ENCODE measurements at places on chromosomes 7 and 10. TPM values are rescaled to one million over a fixed set of nuclear protein-coding genes. Genes with fewer than 3 reads are reported as not detected.

GRCh38 chr7:85186083-85186520, 754 bp downstream of the SEMA3D start:
- DNase-seq, result peak; percentile 11

GNA12 gene
- total RNA-seq, result 48.5 TPM

DNA sequence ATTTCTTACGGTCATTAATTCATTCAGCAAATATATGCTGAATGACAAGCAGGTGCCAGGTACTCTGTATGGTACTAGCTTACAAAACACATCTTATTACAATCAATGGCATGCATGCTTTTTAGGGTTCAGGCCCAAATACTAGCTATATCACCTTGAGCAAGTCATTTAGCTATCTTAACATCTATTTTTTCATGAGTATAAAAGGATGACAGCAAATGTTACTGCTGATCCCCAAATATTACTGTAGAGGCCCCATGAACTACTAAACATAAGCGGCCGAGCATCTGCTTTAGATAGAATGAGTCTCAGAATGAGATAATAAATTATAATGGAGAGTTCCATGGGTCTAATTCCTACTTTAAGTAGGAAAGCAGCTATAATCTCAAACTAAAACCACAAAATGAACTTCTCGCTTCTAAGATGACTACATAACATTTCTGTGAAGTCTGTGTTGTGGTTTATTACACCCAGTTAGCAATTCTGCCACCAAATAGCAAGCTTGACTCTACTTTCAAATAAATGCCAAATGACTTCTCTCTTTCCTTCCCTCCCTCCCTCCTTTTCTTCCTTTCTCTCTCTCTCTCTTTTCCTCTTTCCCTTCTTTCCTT, 113.7 kb upstream of the LRRN3 start:
- DNase-seq, result no peak

LIPJ gene
- total RNA-seq, result not detected

SPDYE2B gene
- total RNA-seq, result not detected

- DNase-seq, result peak; percentile 8
Measured at GRCh38 chr10:1410469-1411395, 326.6 kb downstream of the ADARB2 start.

OR9A2 gene
- not detected for total RNA-seq

DNA sequence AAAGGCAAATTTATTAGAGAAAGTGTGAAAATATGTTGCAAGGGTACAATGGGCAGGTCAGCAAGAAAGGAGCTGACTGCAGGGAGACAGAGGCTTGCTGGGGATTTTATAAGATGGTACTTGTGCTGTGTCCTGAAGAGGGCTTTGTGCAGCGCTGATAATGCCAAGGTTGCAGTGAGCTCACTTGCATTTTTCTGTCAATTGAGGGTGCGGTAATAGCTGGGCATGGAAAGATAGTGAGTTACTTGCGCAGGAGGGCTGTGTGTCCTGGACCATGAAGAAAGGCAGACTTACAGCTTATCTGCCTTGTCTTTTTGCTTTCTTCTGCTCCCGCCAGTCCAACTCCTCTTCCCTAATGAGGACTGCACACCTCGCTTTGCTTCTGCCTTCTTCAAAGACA, 12.5 kb downstream of the CDC123 start:
- no peak for DNase-seq

- DNase-seq, result peak; percentile 49
Measured at GRCh38 chr10:6580279-6581029, 378 bp upstream of the PRKCQ start.

LRGUK gene
- total RNA-seq, result 2.4 TPM

- DNase-seq, result no peak
Measured at GRCh38 chr7:36312064-36312914, 77.4 kb upstream of the ANLN start.

DNA sequence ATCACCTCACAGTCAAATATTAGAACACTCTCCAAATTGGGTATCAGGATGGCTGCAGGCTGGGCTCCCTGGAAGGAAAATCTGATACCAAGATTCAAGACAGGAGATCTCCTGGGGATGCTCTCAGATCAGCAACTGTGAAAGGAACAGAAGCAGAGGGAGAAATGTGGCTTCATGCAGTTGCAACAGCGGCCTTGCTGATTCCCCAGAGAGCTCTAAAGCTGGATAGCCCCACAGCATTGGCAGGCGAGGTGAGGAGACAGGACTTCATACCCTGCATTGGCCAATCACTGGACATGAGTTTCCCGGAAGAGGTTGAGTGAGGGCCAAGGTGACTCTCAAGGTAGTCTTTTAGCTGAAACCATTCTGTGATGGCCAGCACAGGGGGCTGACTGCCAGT, 190.6 kb downstream of the PTPN20 start:
- DNase-seq, result no peak

ZNF804B gene
- not detected for total RNA-seq

DNA sequence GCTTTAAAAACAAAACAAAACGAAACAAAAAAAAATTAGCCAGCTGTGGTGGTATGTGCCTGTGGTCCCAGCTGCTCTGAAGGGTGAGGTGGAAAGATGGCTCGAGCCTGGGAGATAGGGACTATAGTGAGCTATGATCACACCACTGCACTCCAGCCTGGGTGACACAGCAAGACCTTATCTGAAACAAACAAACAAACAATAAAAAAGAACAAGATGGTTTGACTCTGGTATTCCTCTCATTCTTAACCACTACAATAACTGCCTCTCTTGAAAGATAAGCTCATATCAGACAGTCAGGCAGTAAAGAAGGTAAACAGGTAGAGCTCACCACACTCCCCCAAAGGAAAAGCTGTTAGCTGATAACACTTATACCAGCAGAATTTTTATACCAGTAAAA, 14.1 kb upstream of the DUSP5 start:
- no peak for DNase-seq

DNA sequence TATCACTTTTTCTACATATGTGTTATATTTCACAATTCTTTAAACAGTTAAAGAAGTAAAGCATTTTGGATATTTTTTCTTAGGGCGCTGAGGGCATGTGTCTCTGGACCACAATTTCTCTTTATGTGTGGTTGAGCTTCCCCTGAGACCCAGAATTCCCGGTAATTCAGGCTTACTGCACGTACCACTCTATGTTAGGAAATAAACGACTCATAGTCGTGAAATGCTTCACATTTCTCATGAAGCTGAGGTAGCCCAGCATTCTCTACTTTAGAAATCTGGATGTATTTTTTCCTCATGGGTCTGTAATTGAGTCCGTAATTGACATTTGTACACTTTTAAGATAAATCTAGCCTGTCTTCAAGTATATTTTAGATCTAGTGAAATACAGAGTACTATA, 170.6 kb downstream of the FZD1 start:
- no peak for DNase-seq

DNA sequence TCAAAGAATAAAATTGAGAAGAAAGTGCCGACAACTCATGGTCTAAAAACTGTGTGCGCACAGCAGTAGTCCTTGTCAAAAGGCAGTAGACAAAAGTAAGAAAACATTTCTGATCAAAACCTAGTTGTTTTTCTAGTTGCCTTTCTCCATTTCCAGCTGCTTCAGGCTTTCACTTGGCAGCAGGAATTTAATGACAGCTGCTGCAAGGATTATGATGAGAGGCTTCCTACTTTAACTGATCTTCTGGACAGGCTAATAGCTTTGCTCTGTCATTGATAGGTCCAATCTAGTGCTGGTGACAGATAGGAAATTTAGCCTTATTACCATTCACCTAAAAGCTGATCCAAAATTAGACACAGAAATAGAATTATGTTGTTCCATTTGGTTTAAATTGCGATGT, 110.7 kb upstream of the SEMA3C start:
- DNase-seq, result no peak

DNA sequence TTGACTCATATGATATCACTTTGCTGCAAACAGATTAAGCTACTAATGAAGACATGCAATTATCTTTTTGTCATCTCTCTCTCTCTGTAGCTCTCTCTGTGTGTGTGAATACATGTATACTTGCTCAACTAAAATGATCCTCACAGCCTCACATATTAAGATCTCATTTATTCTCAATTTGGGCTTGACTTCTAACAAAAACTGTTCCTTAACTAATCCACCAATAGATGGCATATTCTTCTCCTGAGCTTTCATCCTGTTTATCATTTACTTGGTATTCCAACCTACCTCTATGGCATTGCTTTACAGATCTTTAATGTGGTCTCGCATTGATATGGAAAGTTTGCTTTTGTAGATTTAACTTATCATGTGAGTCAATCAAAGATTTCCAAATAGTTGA, 540.4 kb downstream of the CNTNAP2 start:
- DNase-seq, result no peak

DNA sequence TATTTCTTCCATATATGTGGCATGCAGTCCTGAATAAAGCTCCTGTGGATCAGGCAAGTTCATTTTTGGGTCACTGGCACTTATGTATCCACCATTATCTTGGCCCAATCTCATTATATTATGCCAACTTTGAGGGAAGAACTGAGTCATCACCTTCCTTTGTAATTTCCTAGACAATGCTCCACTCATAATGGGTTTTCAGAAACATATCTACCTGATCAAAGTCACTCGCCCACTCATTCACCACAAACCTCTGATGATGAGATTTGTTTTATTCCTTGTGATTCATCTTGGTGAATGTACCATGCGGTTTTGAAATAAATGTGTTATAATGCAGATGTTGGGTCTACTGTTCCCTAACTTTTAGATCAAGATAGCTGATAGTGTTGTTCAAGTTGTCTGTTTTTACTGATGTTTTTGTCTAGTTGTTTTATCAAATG, 525.8 kb downstream of the KIF20B start:
- DNase-seq, result no peak

DEPP1 gene
- total RNA-seq, result 45.8 TPM

DNA sequence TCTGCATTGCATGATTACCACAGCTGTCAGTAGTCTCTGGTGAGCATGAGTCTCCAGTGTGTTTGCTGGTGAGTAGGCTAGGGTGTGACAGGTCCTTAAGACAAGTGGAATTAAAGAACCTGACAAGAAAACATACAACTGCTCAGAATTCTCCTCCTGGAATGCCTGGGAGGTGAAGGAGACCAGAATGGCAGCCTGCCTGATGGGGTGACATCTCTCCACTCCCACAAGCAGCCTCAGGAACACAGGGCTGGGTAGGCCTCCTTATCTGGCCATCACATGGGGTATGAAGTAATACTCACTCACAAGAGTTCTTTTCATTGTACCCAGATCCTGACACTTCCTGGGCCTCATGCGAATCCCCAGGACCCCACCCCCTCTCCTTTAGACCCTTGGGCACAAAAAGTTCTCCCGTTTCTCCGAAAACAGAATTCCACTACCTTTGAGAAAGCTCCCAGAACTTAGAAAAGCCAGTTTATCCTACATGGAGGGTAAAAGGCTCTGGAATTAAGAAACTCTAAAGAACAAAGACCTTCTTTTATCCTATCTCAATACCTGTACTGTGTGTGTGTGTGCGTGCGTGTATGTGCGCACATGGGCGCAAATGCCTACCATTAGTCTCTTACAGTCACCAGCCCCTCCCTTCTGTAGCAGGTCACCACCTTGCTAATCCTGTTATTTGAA, 33.4 kb upstream of the C1GALT1 start:
- peak; percentile 15 for DNase-seq

GRCh38 chr7:112715525-112715924, 74.7 kb downstream of the TMEM168 start:
- DNase-seq, result no peak

GRCh38 chr10:117137911-117138642, at the start of gene VAX1:
TSS of gene VAX1 (minus strand) at chr10:117138270. CDS start at chr10:117138056, 214 bp downstream.
- DNase-seq, result no peak

DNA sequence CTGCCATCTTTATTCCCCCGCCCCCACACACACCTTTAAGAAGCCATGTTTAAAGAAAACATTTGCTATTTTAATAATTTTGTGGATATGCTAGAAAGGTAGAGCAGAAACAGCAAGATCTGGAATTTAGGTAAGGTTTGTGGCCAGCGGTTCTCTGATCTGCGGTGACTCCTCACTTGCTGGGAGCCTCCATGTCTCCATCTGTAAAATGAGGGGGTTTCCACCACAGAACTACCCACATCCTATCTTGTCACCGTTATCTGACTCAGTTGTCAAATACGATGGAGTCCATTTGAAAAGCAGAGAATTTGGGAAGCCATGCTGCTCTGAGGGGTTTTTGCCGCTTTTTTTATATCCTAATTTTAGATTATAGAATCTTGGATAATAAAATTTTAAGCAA, 23.3 kb downstream of the MACC1 start:
- DNase-seq, result no peak

FGL2 gene
- total RNA-seq, result 42.3 TPM

DNA sequence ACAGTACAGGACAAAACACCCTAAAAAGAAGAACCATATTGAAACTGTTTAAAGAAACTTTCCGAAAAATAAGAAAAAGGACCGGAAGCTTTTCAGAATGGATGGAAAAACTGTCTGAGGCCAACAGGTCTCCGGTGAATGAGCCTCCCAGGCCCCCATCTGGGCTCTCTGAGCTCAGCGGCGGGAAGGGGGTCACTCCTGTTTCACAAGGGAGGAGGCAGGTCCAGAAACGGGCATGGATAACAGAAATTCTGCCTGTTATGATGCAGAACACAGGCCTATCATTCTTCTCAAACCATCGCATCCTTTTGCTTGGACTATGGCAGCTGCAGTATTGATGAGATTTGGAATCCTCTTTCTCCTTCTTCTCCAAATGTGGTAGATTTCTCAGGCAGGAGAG, 58.9 kb upstream of the SHH start:
- DNase-seq, result no peak

- DNase-seq, result no peak
Measured at GRCh38 chr7:48502021-48502420, 330.8 kb downstream of the ABCA13 start.

DNA sequence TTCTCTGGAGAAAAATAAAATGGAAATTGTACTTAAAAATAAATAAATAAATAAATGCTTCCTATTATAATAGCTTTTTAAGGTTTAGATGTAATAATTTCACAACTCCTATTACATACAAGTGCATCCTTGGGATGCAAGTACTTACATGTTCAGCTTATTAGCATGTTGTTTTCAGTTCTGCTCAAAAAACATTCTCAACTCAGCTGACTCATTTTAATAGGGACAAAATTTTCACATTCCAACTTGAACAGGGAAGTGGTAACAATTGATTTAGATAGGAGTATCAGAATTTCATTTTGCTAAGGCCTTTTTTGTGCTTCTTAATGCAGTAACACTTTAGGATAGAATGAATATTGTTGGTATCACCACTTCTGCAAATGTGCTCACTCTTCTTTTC, 16.7 kb upstream of the PAPSS2 start:
- DNase-seq, result no peak

DNA sequence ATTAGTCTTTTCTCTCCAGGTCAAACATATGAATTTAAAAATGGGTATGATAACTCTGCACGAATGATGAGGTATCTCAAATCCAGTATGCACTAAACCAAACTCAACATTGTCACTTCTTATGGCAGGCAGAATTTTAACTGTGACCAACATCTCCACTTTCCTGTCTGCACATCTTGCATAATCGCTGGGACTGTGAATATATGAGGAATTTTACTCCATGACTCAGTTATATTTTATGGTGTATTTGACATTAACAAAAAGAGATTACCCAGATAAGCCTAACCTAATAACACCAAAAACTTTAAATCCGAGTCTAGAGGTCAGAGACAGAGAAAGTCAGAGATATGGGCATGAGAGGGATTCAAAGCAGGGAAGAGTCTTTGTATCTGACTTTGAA, 454.5 kb upstream of the SEMA3D start:
- DNase-seq, result no peak

All from mucosa of gallbladder (tissue), 1 donor.